SJSA1 (cell line): ENCODE measurements at places on chromosomes 16 and 17. TPM values are rescaled to one million over a fixed set of nuclear protein-coding genes. Genes with fewer than 3 reads are reported as not detected.
A peak's percentile ranks its signal among the peaks of the same experiment; 100 is the strongest.

The IL34 gene
- 0.74 and 1.4 TPM in 2 replicates for total RNA-seq

The PLCD3 gene
- 17.5 and 92.5 TPM in 2 replicates for total RNA-seq

The WFIKKN1 gene
- total RNA-seq: 0.39 and 0.41 TPM in 2 replicates

The FSCN2 gene
- 0.61 and 1.4 TPM in 2 replicates for total RNA-seq

The ANKFN1 gene
- total RNA-seq: 0.32 TPM in 1 of 2 replicates, not detected in the other

The P2RX1 gene
- total RNA-seq: 5.1 and 9.6 TPM in 2 replicates

The CTRB1 gene
- total RNA-seq: not detected in 2 replicates

GRCh38 chr17:67022451-67022810, 21.9 kb upstream of the CACNG1 start:
- H3K4me3 ChIP-seq: no peak overlapping the region
- DNase-seq: no peak
- H3K27ac ChIP-seq: no peak overlapping the region
- H3K36me3 ChIP-seq: peaks cover 72% of the 10 kb centered on the region

DNA sequence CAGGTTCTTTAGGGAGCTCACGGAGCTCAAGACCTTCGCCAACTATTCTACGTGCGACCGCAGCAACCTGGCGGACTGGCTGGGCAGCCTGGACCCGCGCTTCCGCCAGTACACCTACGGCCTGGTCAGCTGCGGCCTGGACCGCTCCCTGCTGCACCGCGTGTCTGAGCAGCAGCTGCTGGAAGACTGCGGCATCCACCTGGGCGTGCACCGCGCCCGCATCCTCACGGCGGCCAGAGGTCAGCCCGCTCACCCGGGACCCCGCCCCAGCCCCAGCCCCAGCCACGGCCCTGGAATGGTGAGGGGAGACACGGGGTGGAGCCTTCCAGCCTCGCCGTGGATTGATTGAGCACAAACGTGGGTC, 13.5 kb downstream of the SARM1 start:
- H3K36me3 ChIP-seq: peaks cover 10% of the 10 kb centered on the region
- no peak overlapping the region for H3K4me3 ChIP-seq
- H3K27me3 ChIP-seq: no peaks in the 10 kb centered on the region
- H3K4me1 ChIP-seq: no peaks in the 10 kb centered on the region

DNA sequence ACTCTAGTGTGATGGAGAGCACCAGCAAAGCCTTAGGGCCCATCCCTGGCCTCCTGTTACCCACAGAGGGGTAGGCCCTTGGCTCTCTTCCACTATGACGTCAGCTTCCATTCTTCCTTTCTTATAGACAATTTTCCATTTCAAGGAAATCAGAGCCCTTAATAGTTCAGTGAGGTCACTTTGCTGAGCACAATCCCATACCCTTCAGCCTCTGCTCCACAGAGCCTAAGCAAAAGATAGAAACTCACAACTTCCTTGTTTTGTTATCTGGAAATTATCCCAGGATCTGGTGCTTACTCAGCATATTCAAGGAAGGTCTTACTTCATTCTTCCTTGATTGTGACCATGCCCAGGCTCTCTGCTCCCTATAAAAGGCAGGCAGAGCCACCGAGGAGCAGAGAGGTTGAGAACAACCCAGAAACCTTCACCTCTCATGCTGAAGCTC, at the start of gene CCL8:
Gene CCL8, plus strand, starts transcription at position 397 of the 445 bp plus-strand sequence. CDS start 67 bp downstream, outside the sequence.
- no peak within 1 kb of the TSS for H3K27ac ChIP-seq
- no peaks in the 10 kb centered on the region for H3K36me3 ChIP-seq
- H3K27me3 ChIP-seq: no peaks in the 10 kb centered on the region; the same call in 1 of the 2 replicates
- no peak for DNase-seq
- no peaks in the 10 kb centered on the region for H3K4me1 ChIP-seq

DNA sequence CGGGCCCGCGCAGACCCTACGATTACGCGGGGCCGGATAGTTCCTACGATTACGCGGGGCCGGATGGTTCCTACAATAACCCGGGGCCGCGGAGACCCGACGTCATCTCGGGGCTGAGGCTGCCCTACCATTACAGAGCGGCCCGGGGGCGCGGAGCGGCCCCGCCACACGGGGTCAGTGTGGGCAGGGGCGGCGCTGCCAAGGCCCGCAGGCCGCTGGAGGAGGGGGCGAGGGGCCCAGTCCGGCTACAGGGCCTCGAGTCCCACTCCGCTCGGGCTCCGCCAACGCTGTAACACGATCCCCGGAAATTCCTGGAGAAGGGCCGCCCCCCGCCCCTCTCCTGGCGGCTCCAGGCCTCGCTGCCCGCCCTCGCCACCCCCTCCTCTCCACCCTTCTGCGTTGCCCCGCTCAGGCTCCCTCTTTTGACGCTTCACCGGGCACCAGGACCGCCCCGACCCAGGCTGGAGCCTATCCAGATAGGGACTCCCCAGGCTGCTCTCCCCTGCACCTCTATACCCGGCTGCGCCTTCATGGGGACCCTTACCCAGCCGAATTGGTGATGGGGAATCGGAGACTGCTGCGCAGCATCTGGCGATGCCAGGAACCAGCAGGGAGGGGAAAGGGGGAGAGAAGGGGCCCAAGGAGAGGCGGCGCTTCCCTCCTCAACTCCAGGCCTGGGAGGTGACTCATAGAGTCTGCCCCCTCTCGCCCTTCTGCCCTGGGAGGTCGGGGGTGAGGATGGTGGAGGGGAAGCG, at the start of gene RAB34:
Gene RAB34, minus strand, starts transcription at position 291 of the 755 bp plus-strand sequence. CDS start 602 bp downstream, outside the sequence.
- peak; percentile 90 for DNase-seq
- H3K4me1 ChIP-seq: peaks cover 39% of the 10 kb centered on the region
- peak within 1 kb of the TSS; percentile 89 for H3K27ac ChIP-seq
- H3K36me3 ChIP-seq: peaks cover 78% of the 10 kb centered on the region

- no peak overlapping the region for H3K27ac ChIP-seq
- H3K4me1 ChIP-seq: peaks cover 4% of the 10 kb centered on the region; the same call in 1 of the 2 replicates
- H3K27me3 ChIP-seq: no peaks in the 10 kb centered on the region
- H3K36me3 ChIP-seq: no peaks in the 10 kb centered on the region
Observed at GRCh38 chr17:34974179-34974578, 6.1 kb upstream of the LIG3 start.

- H3K4me1 ChIP-seq: peaks cover 22% of the 10 kb centered on the region
- no peak overlapping the region for H3K4me3 ChIP-seq
- no peaks in the 10 kb centered on the region for H3K27me3 ChIP-seq
- no peaks in the 10 kb centered on the region for H3K36me3 ChIP-seq
- DNase-seq: no peak
Observed at GRCh38 chr17:43702637-43703036, 40.9 kb upstream of the MEOX1 start.

GRCh38 chr17:73985466-73986015, 217.9 kb upstream of the RPL38 start:
- peaks cover 27% of the 10 kb centered on the region for H3K27me3 ChIP-seq
- H3K4me3 ChIP-seq: no peak overlapping the region
- H3K27ac ChIP-seq: no peak overlapping the region
- no peaks in the 10 kb centered on the region for H3K4me1 ChIP-seq
- DNase-seq: no peak
- no peaks in the 10 kb centered on the region for H3K36me3 ChIP-seq

GRCh38 chr17:50584116-50584515, 23.6 kb downstream of the CACNA1G start:
- H3K27me3 ChIP-seq: peaks cover 20% of the 10 kb centered on the region
- H3K27ac ChIP-seq: no peak overlapping the region
- no peak overlapping the region for H3K4me3 ChIP-seq
- H3K36me3 ChIP-seq: no peaks in the 10 kb centered on the region

GRCh38 chr16:5026664-5027063, 7.1 kb downstream of the NAGPA start:
- no peaks in the 10 kb centered on the region for H3K4me1 ChIP-seq
- no peak overlapping the region for H3K27ac ChIP-seq
- H3K36me3 ChIP-seq: no peaks in the 10 kb centered on the region

DNA sequence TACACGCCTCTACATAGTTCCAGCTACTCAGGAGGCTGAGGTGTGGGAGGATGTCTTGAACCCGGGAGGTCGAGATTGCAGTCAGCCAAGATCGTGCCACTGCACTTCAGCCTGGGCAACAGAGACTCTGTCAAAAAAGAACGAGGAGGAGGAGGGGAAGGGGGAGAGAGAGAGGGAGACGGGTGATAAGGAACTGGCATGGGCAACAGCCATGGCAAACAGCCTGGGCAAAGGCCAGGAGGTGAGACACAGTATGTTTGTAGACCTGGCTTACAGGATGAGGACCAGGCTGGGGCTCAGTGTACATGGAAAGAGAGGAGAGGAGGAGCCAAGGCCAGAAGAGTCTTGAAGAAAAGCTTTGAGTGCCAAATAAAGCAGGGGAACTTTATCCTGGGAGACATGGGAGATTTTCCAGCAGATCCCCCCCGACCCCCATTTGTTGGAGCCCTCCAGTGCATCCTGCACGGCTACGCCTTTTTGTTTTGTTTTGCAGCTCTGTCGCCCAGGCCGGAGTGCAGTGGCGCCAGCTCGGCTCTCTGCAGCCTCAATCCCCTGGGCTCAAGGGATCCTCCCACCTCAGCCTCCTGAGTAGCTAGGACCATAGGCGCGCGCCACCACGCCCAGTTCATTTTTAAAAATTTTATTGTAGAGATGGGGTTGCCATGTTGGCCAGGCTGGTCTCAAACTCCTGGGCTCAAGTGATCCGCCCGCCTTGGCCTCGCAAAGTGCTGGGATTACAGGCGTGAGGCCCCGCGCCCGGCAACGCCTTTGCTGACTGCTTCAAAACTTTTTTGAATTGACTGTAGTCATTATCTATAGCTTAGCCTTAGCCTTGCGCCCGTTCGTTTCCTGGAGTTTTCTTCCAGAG, 1.3 kb upstream of the ALKBH5 start:
- no peaks in the 10 kb centered on the region for H3K27me3 ChIP-seq
- peaks cover 40% of the 10 kb centered on the region for H3K4me1 ChIP-seq
- H3K4me3 ChIP-seq: peak overlapping the region; percentile 53
- peaks cover 37% of the 10 kb centered on the region for H3K36me3 ChIP-seq
- peak overlapping the region; percentile 87 for H3K27ac ChIP-seq
